ENCODE measurements at places on chromosomes 7 and 10.
A peak's percentile ranks its signal among the peaks of the same experiment; 100 is the strongest.

DNA sequence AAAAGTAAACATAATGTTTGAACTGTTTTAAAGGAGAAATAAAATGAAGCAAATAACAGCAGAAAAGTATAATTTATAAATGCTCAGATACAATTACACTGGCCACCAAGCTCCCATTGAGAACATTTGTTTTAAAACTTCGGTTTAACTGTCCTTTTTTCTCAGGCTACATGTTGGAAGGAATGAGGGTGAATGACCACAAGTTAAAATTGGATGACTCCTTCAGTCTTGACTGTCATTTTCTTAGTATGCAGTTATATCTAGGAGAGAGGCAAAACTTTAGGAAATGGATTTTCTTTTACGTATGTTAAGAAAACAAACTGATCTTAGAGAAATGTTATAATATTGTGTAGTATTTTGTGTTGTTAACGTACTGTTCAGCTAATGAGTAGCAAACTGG is 5.0 kb downstream of the TRIM24 start:
- DNase-seq: no peak

DNA sequence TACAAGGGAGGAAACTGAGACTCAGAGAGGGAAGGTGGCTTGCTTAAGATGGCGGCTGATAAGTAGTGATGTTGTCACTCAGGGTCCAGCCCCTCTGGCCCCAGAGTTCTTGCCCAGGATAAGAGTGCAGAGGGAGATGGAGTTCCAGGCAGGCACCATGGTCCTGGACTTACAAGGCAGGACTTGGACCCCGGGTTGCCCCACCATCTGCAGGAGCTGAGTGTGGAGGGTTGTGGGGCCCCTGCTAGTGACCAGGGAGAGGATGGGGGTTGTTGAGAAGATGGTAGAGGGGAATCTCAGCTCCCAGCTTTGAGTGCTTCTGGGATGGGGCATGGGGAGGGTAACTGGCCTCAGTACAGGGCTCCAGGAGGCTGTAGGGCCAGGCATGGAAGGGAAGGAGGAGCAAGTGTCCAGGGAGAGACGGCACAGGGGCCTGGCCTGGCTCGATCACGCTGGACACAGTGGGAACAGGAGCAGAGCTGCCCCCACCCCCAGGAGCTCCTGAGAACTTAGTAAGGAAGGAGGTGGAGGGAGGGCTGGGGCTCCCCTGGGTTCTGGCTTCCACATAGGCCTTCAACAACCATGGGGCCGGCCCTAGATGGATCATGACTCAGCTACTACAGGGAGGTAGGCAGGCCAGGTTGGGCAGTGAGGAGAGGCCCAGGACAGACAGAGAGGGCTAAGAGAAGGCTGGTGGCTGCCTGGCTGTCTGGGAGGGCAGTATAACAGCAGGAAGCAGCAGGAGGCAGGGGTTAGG is 28.2 kb downstream of the PPIF start:
- DNase-seq: no peak

GRCh38 chr10:126732308-126732707 is 61.8 kb upstream of the C10orf90 start:
- DNase-seq: no peak

DNA sequence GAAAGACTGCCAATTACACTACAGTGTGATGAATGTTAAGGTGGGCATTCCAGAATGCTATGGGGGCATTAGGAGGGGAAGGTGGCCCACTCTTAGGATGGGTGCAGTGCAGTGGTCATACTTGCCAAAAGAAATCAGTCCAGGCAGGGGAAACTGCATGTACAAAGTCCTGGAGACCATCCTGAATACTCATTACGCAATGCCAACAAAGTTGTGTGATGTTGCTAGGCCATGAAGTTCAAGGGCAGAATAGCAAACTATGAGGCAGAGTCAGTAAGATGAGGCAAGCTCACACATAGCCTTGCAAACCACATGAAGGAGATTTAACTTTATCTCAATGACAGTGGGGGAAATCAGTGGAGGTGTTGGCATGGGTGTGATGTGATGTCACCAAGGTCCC is 49.8 kb upstream of the SLC35B4 start:
- DNase-seq: no peak

GRCh38 chr10:133126431-133127290 is 33.4 kb upstream of the KNDC1 start:
- no peak for DNase-seq

GRCh38 chr10:124225029-124225466 is 131.7 kb upstream of the CHST15 start:
- DNase-seq: no peak

DNA sequence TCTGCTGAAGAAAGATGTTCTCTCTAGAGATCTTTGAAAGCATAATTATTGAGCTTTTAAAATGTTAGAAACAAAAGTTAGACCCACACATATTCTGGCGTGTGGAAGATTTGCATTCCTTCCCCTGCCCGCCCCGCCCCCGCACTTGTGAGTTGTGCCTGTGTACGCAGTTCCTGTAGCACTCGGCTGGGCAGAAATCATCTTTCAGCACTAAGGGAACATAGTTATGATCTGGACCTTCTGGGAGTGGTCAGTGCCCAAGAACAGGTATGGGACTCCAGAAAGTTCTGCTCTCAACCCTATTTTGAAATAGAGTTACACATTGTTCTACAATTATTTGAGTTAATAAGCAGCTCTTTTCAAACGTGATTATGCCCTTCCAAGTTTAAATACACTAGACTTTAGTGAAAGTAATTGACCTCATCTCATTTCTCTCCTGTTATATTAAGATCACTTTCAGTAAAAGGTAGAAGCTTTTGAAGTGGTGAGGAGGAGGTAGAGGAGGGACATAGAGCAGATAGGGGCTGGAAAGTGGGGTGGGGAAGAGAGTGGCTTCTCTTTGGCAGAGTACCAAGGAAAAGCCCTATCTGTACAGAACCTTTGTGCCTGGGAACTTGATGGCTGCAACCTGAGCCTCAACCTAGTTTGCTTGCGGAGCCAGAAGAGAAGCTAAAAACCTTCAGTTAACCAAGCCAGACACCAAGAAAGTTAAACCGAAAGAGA is 5.7 kb downstream of the BLVRA start:
- DNase-seq: no peak

- DNase-seq: no peak
Measured at GRCh38 chr10:101228966-101229265, 347 bp downstream of the LBX1 start.

GRCh38 chr7:135692055-135692454 is 29.7 kb downstream of the STMP1 start:
- DNase-seq: no peak

DNA sequence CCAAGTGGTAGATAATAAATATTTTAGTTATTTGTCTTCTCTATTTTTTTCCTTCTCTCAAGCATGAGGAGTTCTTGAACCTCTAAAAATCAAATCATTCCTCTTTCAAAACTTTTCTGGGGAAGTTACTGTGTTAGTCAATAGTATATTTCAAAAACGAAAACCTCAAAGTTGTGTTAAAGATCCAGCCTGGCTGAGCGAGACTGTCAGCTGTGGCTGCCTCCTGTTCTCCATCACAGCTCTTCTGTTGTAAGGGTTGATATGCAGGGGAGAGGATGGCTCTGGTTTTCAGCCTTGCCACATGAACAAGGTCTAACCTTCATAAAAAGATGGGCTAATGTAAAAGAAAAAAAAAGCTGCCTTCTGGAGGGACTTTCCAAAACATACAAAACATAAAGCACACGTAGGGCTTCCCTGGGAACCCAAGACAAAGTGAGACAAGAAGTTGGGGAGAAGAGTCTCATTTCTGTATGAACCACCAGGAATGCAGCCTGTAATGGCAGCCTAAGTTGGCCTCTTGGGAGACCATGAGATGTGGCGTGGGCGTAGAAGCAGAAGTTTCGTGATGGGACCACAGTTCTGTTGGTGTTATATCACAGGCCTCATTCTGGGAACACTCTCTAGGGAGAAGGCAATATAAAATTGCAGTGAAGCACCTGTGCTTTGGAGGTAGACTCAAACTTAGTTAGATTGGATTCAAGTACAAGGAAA is 77.9 kb upstream of the FHIP2A start:
- DNase-seq: no peak

DNA sequence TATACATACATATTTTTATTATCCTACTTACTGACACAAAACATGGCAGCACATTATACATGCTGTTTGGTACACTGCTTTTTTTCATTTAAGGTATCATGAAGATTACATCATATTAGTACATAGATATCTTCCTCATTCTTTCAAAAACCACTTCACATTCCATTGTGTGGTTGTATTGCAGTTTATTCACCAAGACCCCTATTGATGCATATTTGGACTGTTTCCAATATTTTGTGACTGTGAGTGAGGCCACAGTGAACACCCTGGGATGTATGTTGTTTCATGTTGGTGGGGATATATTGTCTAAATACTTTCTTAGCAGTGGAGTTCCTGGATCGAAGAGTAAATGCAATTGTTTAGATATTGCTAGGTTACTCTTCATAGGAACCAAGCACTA is 39.0 kb downstream of the TFAM start:
- DNase-seq: no peak

GRCh38 chr10:65949526-65949925 is 976.3 kb upstream of the LRRTM3 start:
- no peak for DNase-seq

DNA sequence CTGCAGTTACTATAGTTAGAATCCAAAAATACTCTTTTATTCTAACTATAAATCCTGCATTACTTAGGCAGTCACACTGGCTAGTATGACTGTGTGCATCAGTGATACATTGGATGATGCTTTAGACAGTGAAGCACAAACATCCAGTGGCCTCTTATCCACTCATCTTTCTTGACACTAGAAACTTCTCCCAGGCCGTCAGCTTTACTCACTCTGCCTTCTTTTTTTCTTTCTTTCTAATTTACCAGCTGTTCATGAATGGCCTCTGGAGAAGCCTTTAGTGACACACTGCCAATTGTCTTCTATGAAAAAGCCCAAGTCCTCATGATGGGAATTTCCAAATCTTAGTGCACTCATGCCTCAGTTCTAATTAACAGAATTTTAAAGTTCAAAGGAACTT is 26.2 kb upstream of the C10orf90 start:
- no peak for DNase-seq

DNA sequence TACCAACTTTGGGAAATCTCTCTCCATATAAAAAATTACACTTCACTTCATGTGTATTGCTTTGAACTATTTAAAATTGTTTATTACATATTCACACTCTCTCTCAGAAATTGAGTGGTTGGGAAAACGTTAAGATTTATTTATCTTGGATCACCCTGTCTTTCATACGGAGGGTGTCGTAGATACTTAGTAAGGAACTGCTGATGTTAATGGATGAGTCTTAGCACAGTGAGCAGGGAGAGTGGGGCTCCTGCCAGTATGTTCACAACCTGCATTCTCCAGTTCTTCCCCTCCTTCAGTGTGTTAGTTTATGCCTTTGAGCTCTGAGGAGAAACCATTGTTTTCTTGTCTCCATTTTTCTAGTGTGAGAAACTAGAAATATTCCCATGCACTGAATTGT is 67.1 kb downstream of the CDK14 start:
- DNase-seq: no peak

DNA sequence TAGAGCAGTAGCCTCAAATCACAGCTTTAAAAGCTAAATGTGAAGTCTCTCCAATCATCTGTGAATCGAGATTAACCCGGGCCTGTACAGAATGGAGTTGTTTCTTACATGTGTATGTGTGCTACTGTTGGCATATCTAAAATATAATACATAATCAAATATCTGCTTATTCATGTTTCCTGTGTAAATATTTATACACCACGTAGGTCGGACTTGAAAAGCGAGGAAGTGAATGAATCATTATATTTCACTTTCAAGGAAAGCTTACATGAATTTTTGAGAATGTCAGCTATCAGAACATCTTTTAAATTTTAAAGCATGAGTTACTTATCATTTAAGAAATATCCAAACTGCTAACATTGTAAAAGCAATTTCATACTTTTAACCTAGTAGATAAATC is 233.3 kb downstream of the SLC25A13 start:
- DNase-seq: peak; percentile 52

GRCh38 chr7:86925221-86925620 is 134.2 kb downstream of the ELAPOR2 start:
- DNase-seq: no peak

- DNase-seq: no peak
Measured at GRCh38 chr7:105327201-105327600, 61.5 kb downstream of the SRPK2 start.

DNA sequence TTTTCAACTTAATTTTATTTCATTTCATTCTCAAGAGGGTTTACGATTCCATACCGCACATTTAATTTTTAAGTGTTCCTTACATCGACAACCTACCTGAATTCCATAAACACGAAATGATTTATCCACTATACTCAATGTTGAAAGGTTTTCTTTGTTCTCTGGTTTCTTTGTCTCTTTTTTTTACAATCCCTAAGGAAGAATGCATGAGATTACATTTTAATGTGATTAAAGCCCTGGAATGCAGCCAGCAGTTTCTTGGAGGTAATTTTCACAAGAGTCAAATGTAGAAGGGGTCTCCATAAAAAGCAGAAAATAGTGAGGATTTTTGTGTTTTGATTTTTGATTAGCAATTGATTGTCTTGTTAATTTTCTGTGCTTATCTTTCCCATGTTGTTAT is 59.2 kb upstream of the ADCY1 start:
- DNase-seq: no peak

DNA sequence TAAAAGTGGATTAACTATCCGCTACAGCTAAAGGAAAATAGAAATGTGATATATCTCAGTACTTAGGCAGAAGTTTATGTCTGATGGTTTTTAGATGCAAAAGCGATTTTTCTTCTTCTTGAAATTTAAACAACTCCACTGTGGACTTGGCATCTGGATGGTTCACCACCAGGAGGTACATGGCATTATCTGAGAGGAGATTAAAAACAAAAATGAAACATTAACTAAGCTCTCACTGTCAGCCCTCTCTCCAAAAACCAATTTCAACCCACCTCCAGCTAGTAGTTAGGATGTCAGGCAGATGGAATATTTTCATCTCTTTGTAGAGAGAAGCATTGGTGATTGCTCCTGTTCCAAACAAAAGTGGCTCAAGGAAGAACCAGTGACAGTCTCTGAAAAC is 12.9 kb downstream of the PON1 start:
- DNase-seq: no peak

Measured in NCI-H748 treated with DMSO at 0.1 percent for 48 hours (cell line).